Left ventricle myocardium inferior (tissue), 1 donor: ENCODE measurements at places on chromosomes 3 and 15. TPM values are rescaled to one million over a fixed set of nuclear protein-coding genes. Genes with fewer than 3 reads are reported as not detected.

DNA sequence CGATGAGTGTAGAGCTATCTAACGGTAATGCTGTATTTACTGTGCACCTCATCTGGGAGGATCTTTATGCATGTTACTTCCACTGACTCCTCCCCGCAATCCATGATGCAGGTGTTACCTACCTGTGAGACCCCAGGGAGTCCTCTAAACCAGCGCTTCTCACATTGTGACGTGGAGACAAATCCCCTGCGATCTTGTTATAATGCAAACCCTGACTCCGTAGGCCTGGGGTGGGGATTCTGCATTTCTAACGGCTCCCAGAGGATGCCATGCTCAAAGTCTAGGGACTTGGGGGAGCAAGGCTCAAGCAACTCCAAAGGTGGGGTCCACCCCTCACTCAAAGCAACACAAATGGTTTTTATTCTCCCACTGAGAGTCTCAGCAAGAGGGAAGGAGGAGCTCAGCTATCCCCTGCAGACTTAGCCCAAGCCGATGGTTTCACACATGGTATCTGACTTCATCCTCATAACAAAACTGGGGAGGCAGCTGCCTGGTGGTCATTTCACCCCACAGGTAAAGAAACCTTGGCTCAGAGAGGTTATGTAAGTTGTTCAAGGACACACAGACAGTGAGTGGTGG lies 63.6 kb downstream of the PCSK6 start:
- H3K4me3 ChIP-seq, result no peak overlapping the region
- H3K36me3 ChIP-seq, result peaks cover 53% of the 10 kb centered on the region
- DNase-seq, result no peak
- H3K27ac ChIP-seq, result no peak overlapping the region
- H3K27me3 ChIP-seq, result no peaks in the 10 kb centered on the region

DNA sequence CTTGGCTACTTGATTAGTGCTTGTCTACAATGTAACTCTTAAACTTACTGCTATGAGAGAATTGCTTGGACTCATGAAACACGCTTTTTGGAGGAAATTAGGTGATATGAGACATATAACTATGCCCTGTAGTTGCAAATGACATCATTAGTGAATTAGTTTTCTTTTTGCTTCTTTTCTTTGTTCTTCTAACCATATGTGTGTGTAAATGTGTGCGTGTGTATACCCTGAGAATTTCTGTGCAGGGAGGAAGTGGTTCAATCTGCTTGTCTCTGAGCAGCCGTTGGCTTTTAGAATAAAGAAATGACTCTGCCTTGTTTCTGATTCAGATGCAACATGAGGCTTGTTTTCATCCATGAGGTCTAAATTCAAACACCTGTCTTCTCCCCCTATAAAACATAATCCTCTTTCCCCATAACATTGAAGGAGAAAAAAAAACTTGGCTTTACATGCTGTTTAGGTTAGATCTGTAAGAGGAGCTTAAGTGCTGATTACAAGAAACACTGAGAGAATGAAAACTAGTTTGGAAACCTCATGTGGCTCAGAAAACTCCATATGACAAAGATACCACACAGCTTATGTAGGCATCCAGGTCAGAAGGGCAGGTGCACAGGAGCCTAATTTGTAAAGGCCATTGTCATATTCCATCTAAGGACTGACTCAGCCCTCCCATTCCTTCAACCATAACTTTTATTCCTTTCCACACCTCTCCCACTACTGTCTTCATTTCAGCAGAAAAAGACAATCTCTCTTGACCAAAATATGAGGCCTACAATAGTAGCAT lies 30.5 kb upstream of the BLM start:
- no peaks in the 10 kb centered on the region for H3K27me3 ChIP-seq
- H3K27ac ChIP-seq, result no peak overlapping the region
- H3K4me1 ChIP-seq, result no peaks in the 10 kb centered on the region
- no peak overlapping the region for H3K4me3 ChIP-seq

C3orf52 gene
- 2.4 TPM for total RNA-seq

HIGD2B gene
- not detected for total RNA-seq

GRCh38 chr3:138154534-138154933 lies 20.2 kb downstream of the DBR1 start:
- H3K4me3 ChIP-seq, result no peak overlapping the region
- no peaks in the 10 kb centered on the region for H3K4me1 ChIP-seq
- H3K36me3 ChIP-seq, result no peaks in the 10 kb centered on the region
- H3K27me3 ChIP-seq, result no peaks in the 10 kb centered on the region
- H3K27ac ChIP-seq, result no peak overlapping the region
- DNase-seq, result no peak

- H3K27ac ChIP-seq, result no peak overlapping the region
- H3K4me3 ChIP-seq, result no peak overlapping the region
- no peaks in the 10 kb centered on the region for H3K36me3 ChIP-seq
- peaks cover 9% of the 10 kb centered on the region for H3K27me3 ChIP-seq
- no peaks in the 10 kb centered on the region for H3K4me1 ChIP-seq
Observed at GRCh38 chr15:47861111-47861903, 144.0 kb downstream of the SEMA6D start.

- peaks cover 59% of the 10 kb centered on the region for H3K27me3 ChIP-seq
- DNase-seq, result no peak
- no peaks in the 10 kb centered on the region for H3K4me1 ChIP-seq
- H3K4me3 ChIP-seq, result no peak overlapping the region
Observed at GRCh38 chr15:100766243-100767000, 113.2 kb upstream of the ALDH1A3 start.

DNA sequence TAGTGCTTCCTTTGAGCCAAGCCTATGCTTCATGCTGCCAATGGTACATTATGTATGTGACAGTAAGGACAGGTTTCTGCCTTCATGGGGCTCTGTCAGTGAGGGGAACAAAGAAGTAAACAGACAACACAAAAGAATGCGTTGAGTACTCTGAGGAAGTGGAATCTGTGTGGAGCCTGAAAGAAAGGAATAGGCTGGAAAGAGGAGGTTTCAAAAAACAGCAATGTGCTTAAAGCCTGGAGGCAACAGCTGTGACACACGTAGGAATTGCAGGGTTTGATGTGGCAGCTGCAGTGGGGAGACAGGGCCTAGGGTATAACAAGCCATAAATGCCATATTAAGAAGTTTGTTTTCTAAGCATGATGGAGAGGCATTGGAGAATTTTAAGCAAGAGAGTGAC lies 316.7 kb downstream of the CLSTN2 start:
- H3K27ac ChIP-seq, result peak overlapping the region; percentile 60
- no peak overlapping the region for H3K4me3 ChIP-seq
- DNase-seq, result no peak
- H3K4me1 ChIP-seq, result no peaks in the 10 kb centered on the region

- no peaks in the 10 kb centered on the region for H3K27me3 ChIP-seq
- H3K4me3 ChIP-seq, result peak overlapping the region; percentile 50
- peak overlapping the region; percentile 89 for H3K27ac ChIP-seq
- DNase-seq, result no peak
- H3K36me3 ChIP-seq, result no peaks in the 10 kb centered on the region
Observed at GRCh38 chr3:157128771-157129681, 30.9 kb downstream of the CCNL1 start.

- peaks cover 54% of the 10 kb centered on the region for H3K4me1 ChIP-seq
- no peak overlapping the region for H3K27ac ChIP-seq
- no peak for DNase-seq
- no peak overlapping the region for H3K4me3 ChIP-seq
- no peaks in the 10 kb centered on the region for H3K36me3 ChIP-seq
Observed at GRCh38 chr3:72332689-72333088, 515.6 kb downstream of the SHQ1 start.

TYRO3 gene
- 3.3 TPM for total RNA-seq

DNA sequence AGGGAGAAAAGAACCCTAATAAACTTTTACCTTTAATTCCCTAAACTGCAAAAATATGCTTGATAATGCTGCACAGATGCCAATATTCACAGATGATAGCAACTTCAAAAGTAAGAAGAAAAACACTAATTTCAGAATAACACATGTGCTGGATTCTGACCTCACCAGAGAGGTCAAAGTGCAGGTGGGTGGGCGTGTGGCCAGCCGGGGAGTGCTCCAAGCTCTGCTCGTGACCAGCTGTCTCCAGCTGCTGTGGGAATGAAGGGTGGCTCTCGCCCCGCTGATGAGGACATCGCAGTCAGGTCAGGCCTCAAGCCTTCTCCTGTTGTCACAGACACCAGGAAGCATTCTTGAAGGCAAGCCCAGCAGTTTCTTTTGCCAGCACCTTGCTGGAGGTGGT lies 57.1 kb downstream of the ADAMTS17 start:
- H3K36me3 ChIP-seq, result no peaks in the 10 kb centered on the region
- peak; percentile 82 for DNase-seq
- H3K27me3 ChIP-seq, result no peaks in the 10 kb centered on the region
- H3K4me1 ChIP-seq, result peaks cover 14% of the 10 kb centered on the region
- no peak overlapping the region for H3K27ac ChIP-seq

TMEM158 gene
- total RNA-seq, result 0.60 TPM

DNA sequence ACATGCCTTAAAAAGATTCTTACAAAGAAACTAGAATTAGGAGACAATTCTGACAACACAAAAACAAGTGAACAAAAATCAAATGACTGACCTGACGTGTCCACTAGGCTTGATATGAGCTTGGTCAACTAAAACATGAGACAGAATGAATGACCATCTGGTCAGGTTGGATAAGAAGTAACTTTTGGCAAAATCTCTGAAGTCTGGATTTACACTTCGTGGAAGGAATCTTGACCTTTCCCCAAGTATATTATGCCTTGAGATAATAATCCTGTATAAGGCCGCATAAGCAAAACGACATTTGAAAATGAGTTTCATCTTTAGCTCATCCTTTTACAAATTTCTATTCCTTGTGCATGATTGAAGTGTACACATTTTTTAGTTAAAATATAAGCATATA lies 1.1 kb upstream of the TF start:
- peaks cover 7% of the 10 kb centered on the region for H3K4me1 ChIP-seq
- no peaks in the 10 kb centered on the region for H3K36me3 ChIP-seq
- H3K27ac ChIP-seq, result no peak overlapping the region
- no peak for DNase-seq

- DNase-seq, result no peak
- H3K4me3 ChIP-seq, result no peak overlapping the region
- peak overlapping the region; percentile 18 for H3K27ac ChIP-seq
- H3K27me3 ChIP-seq, result no peaks in the 10 kb centered on the region
- peaks cover 81% of the 10 kb centered on the region for H3K4me1 ChIP-seq
Observed at GRCh38 chr3:70985572-70985971, 598.0 kb downstream of the FOXP1 start.

GRCh38 chr3:16912400-16913263 lies 27.9 kb downstream of the PLCL2 start:
- H3K4me1 ChIP-seq, result peaks cover 91% of the 10 kb centered on the region
- H3K27me3 ChIP-seq, result no peaks in the 10 kb centered on the region
- H3K36me3 ChIP-seq, result no peaks in the 10 kb centered on the region
- DNase-seq, result no peak
- H3K27ac ChIP-seq, result no peak overlapping the region
- H3K4me3 ChIP-seq, result no peak overlapping the region

SHC4 gene
- 3.3 TPM for total RNA-seq

ALG1L2 gene
- not detected for total RNA-seq

DNA sequence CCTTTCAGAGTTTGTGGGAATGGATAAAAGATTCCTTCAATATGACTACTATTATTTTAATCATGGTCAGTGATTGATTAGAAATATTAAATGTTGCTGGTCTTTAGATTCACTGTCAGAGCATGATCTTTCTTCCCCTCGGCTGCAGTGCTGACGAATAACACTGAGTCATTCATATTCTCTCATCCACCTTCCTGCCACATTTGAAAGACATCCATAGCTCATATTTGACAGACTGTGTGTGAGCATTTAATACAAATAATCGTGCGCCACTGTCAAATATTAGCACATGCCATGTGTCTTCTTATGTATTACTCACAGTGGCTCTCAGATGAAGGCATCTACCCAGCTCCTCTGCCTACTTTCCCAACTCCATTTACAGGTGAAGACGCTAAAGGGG lies 476.5 kb upstream of the TPRG1 start:
- H3K4me1 ChIP-seq, result peaks cover 16% of the 10 kb centered on the region
- no peak overlapping the region for H3K4me3 ChIP-seq
- H3K27ac ChIP-seq, result no peak overlapping the region
- no peaks in the 10 kb centered on the region for H3K27me3 ChIP-seq
- H3K36me3 ChIP-seq, result no peaks in the 10 kb centered on the region
- DNase-seq, result no peak

OIP5 gene
- total RNA-seq, result 0.19 TPM

GRCh38 chr3:64221571-64222257 lies 3.6 kb downstream of the PRICKLE2 start:
- peak overlapping the region; percentile 57 for H3K27ac ChIP-seq
- H3K36me3 ChIP-seq, result no peaks in the 10 kb centered on the region
- peaks cover 96% of the 10 kb centered on the region for H3K4me1 ChIP-seq

DNA sequence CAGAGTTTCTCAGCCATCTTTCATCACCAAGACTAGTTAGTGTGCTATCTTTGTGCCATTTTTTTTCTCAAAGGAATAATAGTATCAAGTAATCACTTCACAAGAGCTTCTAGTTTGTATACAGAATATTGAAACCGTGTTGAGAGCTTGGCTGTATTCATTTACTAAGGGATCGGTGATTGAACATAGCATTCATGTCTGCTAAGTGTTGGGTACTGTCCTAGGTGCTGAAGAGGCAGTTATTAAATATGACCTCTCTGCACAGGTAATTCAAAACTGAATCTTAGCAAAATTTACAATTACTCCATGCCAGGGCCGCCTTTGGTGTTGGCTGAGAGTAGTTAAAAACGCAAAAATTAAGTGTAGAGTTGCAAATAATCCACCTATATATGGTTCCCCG lies 355.3 kb upstream of the RORA start:
- H3K4me3 ChIP-seq, result no peak overlapping the region
- DNase-seq, result no peak
- H3K27me3 ChIP-seq, result peaks cover 11% of the 10 kb centered on the region
- no peaks in the 10 kb centered on the region for H3K4me1 ChIP-seq

DNA sequence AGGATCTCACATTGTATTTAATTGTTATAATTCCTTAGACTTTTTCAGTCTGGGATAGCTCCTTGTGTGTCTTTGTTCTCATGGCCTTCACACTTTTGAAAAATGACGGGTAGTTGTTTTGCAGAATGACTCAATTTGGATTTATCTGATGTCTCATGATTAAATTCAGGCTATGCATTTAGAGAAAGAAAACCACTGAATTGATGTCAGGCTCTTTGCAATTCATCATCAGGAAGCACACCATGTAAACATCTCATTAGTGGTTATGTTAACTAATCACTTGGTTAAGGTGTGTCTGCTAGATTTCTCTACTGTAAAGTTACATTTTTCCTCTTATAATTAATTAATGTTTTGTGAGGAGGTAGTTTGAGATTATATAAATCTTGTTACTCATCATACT lies 8.0 kb upstream of the SLC22A13 start:
- H3K36me3 ChIP-seq, result peaks cover 29% of the 10 kb centered on the region
- H3K4me3 ChIP-seq, result no peak overlapping the region
- DNase-seq, result no peak
- H3K27ac ChIP-seq, result no peak overlapping the region

CCK gene
- not detected for total RNA-seq

LNP1 gene
- 4.2 TPM for total RNA-seq

DNA sequence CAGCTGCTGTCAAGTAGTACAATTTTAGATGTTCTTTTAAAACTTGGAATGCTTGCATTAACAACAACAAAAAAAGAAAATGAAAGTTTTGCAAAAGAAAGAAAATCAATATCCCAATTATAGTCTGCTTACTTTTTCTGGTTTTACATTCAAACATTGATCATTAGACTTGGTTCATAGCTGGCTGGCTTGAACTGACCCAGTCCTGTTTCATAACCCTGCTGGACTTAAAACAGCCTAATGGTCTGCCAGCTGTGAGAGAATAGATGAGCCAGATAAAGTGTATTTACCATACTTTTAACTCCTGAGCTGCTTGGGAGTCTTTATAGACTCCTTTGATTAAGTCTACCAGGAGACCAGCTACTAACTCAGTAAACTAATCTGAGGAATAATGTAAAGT lies 59.2 kb downstream of the PIAS1 start:
- no peaks in the 10 kb centered on the region for H3K27me3 ChIP-seq
- H3K36me3 ChIP-seq, result no peaks in the 10 kb centered on the region
- H3K4me3 ChIP-seq, result peak overlapping the region; percentile 54
- no peak for DNase-seq
